Substantia nigra (tissue), 51 donors: ENCODE measurements at places on chromosomes 3 and 15.

GRCh38 chr3:84727616-84728015 lies 231.2 kb upstream of the CADM2 start:
- DNase-seq, result no peak

DNA sequence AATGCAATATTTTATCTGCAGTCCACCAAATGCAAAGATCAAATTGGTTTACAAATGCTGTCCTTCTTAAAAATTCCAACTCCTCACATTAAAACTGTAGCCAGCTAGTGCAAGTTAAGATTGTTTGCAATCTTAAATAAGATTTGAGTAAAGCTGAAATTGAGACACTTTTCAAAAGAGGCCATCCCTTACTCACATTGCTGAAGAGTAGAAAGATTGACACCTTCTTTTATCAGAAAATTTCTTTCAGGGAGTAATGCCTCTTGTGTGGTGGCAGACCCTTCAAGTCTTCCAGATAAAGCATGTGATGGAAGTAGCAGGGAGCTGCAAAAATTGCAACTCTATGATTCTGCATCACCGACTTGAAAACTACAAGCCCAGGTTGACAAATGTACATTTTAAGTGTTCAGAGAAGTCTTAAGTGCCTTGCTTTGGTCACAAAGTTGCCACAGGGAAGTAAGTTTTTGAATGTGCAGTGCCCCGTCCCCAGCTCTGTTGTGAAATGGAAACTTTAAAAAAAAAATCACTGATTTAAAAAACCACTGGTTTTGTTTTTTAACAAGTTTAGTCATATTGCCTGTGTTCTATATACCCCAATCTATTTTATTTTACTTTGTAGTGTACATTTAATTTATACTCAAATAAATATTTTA lies 12.6 kb downstream of the CD86 start:
- DNase-seq, result no peak

DNA sequence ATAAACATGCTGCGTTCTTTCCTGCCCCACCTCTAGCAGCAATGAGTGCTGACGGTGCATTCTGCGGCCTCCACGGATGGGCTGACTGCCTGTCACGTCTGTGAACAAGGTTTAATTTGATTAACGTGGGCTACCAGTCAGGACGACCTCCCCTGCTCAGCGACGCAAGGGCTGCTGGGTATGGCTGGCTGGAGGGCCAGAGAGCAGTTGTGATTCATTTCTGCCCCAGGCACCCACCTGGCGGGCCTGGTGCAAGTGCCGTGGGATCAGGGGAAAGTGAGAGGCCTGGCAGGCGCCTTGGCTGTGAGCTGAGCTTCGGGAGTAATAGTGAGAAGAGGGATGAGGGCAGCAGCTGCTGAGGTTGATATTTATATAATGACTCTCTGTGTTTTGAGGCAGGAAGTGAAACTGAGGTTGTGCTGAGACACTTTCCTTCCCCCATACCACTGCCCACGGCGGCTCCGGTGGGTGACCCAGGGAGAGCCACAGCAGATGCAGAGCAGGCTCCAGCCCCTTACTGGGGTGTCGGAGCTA lies 190.4 kb upstream of the BCL6 start:
- no peak for DNase-seq

DNA sequence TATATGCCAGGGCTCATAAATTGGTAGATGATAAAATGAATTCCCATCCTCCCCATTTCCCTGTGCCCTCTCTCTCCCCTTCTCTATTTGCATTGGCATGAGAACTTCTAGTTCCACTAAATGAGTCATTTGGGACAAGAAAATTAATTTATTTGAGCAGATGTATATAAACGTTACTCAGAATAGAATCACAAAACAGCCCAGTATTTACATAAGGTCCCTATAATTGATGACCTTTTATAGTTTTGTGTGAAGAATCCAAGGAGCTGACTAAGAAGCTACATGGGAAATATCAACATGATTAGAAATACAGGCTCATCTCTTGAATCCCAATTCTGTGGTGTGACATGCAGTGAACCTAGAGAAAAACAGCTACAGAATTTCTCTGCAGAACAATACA lies 617.7 kb upstream of the NR2F2 start:
- no peak for DNase-seq

GRCh38 chr15:46293550-46293949 lies 658.7 kb downstream of the SQOR start:
- DNase-seq, result no peak

- no peak for DNase-seq
These were observed 145.1 kb downstream of the LPP start for GRCh38 chr3:188299068-188299467.

DNA sequence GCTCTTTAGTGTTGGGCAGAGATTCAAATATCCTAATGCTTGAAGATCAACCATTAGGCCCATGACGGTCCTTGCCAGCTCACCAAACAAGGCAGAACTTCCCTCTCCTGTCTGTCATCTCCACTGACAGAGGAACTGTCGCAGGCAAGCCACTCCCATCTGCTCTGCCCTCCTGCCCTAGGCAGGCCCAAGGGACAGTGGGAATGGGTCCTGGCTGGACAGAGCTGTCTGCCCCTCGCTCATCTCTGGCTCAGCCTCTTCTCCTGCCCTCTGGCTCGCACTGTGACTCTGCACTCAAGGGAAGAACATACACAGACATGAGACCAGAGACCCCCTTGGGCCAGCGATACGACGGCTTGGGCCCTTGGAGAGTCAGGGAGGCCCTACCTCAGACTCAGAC lies 7.6 kb upstream of the MUSTN1 start:
- no peak for DNase-seq

GRCh38 chr3:3180456-3180855 lies 965 bp upstream of the CRBN start:
- DNase-seq, result no peak

DNA sequence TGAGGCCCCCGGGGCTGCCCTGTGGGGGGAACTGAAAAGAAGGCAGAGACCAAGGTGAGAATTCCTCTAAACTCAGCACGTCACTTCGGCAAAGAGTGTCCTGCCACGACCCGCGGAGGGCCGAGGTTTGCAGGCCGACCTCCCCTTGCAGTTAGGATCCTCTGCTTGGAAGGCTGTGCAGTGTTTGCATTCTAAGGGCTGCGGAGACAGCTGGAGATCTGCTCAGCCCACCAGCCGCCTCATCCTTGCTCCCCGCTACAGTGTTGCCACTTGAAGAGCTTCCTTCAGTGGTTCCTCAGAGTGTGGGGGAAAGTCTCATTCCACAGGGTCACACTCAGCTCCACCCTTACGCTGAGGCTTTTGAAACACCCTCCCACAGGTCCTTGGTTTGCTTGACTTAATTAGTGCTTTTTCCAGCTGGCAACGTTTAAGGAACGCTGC lies 10.8 kb downstream of the SLC51A start:
- DNase-seq, result no peak

GRCh38 chr3:76873532-76874242 lies 166.2 kb upstream of the ROBO2 start:
- no peak for DNase-seq

- peak; percentile 64 for DNase-seq
These were observed at the start of gene EEF1AKMT4 for GRCh38 chr3:184249412-184250166. Gene EEF1AKMT4, plus strand, starts transcription at chr3:184249672. Its CDS starts 23 bp downstream, at chr3:184249695.

DNA sequence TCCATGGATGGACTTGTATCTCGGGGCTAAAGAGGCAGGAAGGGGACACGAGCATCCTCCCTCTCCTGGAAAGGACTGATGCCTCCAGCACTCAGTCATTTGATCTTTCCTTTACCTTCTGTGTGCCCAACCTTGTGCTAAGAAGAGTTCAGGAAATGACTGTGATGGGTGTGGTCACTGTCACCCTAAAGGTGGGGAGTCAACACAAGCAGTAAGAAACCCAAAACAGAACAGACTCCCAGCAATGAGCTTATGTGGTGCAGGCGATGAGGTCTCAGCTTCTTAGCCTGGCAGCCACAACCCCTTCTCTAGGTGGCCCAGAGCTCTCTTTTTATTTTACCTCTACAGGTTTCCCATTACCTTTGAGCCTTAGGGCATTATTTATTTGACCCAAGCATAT lies 3.8 kb downstream of the MPI start:
- DNase-seq, result no peak

GRCh38 chr3:127853681-127854080 lies 31.4 kb upstream of the MGLL start:
- no peak for DNase-seq

DNA sequence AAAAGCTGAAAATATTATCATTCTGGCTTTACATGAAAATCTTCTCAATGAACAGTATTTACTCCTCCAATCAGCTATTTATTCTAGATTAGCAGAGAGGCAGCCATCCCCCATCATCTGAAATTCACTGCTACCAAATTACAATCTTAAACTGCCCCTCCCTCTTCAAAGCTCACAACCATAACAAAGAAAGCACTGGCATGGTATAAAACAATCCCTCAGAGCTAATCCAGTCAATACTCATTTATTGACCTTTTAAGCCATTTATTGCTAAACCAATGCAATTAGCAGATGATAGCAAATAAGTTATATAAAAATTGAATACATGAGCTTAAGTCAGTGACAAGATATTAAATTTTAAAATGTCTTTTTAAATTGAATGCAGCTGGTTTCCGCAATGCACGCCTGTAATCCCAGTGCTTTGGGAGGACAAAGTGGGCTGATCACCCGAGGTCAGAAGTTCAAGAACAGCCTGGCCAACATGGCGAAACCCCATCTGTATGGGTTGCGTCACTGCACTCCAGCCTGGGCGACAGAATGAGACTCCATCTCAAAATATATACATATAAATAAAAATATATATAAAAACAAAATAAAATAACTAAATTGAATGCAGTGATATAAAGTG lies 12.1 kb downstream of the SLC4A7 start:
- DNase-seq, result no peak

GRCh38 chr3:11445883-11446282 lies 173.7 kb downstream of the ATG7 start:
- DNase-seq, result no peak

- no peak for DNase-seq
These were observed 277.4 kb downstream of the ROBO1 start for GRCh38 chr3:79490165-79491028.

DNA sequence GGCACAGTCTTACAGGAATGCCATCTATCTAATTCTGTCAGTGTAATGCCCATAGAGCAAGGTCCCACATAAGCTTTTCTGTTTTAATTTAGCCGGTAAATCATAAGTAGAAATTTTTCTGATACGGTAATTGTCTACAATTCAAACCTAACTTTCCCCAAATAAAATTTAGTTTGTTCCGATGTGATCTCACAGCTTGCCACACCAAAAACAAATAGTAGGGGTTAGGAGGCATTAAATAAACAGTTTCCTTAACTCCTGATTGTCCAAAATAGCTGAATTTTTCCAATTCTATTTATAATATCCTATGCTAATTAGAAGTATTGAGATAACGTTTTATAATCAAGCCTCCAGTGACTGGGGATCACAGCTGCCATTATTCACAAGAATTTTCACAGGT lies 53.3 kb downstream of the TSC22D2 start:
- no peak for DNase-seq

- DNase-seq, result no peak
These were observed 7.8 kb downstream of the DNASE1L3 start for GRCh38 chr3:58202917-58203360.

GRCh38 chr3:167481164-167481563 lies 7.3 kb upstream of the SERPINI2 start:
- DNase-seq, result no peak

DNA sequence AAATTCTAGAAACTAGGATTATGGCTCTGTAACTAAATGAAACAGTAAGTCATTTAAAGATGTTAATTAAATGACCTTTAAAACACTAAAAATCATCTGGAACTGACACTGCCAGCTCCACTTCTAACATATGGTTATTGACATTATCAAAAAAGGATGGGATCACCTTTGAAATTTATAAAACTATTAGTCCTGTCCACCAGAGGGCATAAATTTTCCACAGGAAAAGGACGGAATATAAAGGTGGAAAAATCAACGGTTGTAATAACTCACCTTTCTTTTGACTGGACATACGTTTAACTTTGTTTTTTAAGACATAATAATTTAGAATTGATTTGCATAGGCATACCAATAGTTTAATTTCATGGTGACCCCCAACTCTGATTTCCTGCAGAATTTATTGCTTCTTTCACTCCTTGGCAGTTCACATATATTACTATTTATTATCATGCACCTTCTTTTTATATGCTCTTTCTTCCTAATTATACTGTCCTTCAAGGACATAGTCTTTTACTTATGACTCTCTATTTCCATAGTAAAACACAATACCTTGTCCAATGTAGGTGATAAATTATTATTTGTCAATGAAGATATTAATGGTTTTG lies 345.7 kb downstream of the CADM2 start:
- no peak for DNase-seq
